Bronchial epithelial cell (primary cell): ENCODE measurements at places on chromosomes 7 and 10. TPM values are rescaled to one million over a fixed set of nuclear protein-coding genes. Genes with fewer than 3 reads are reported as not detected.

DNA sequence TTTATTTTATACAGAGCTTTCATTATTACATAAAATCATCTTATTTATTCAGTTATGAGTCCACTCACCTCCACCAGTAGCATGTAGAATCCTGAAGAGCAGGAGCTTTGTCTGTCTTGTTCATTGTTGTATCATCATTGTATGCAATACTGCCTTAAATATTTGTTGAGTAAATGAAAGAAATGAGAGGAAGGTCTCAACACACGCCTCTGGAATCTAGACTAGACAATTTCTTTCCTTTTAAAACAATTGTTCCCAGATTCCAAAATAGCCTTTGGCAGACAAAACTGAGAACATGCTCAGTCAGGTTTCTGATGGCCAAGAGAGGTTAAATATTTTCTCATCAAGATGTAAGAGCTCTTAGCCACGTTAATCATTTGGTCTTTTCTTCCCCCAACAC, 173.1 kb upstream of the AGR3 start:
- DNase-seq, result peak; percentile 35

- DNase-seq, result no peak
Observed at GRCh38 chr10:95963202-95963990, 55.6 kb downstream of the CC2D2B start.

DNA sequence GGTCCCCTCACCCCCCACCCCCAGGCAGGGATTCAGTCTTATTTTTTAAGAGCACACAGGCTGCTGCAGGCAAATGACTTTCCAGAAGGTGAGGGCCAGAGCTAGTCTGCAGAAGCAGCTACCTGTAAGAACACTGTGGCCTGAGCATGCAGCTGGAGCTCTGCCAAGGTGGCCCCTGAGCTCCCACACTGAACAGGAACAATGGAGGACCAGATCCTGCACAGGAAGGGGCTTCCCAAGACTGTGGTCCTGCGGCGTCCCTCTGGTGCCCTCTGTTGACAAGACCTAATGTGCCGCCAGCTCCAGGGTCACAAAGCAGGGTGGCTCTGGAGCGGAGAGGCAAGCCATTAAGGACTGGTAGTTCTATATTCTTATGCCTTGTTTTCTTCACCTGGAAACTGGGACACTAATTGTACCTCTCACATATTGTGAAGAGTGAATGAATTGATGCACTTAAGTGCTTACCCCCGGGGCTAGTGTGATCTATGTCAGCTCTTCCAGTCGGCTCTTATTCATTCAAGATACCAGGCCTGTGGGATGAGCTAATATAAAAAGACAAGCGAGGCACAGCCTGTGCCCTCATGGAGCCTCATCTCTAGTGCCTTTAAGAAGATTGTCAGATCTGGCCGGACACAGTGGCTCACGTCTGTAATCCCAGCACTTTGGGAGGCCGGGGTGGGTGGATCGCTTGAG, 8.0 kb upstream of the BEND7 start:
- DNase-seq, result peak; percentile 27

GRCh38 chr7:127776776-127777386, 124.9 kb downstream of the SND1 start:
- DNase-seq, result no peak

The FAM171A1 gene
- 2.6 TPM in 2 replicates for total RNA-seq

DNA sequence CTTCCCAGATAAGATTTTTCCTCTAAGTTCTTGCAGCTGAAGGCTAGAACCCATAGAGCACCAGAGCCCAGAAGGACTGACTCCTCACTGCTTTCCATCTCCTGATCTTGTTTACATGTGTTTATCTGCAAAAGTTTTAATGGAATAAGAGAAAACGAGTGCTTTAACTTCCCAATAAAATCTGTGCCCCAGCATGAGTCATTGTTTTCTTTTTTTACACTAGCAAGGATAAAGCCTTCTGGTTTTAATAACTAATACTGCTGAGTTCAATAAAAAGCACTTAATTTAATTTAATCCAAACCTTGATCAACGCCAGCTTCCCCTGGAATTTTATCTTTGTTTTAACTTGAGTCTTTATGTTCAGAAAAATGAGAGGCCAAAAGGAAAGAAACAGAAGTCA, 227.6 kb downstream of the HPSE2 start:
- no peak for DNase-seq
